ENCODE measurements at places on chromosomes 7 and 10. TPM values are rescaled to one million over a fixed set of nuclear protein-coding genes. Genes with fewer than 3 reads are reported as not detected.
A peak's percentile ranks its signal among the peaks of the same experiment; 100 is the strongest.

PAX4 gene
- total RNA-seq = not detected

NPY4R gene
- total RNA-seq = not detected

ZNF503 gene
- 83.7 TPM for total RNA-seq

RASA4 gene
- 62.2 TPM for total RNA-seq

- no peak for ATAC-seq
Observed at GRCh38 chr10:111481261-111481826, 404.5 kb downstream of the ADRA2A start.

GRCh38 chr7:3867863-3868262 lies 566.8 kb downstream of the SDK1 start:
- peak; percentile 81 for ATAC-seq

GRCh38 chr10:127911218-127911866 lies 4.4 kb downstream of the PTPRE start:
- ATAC-seq = no peak

DNA sequence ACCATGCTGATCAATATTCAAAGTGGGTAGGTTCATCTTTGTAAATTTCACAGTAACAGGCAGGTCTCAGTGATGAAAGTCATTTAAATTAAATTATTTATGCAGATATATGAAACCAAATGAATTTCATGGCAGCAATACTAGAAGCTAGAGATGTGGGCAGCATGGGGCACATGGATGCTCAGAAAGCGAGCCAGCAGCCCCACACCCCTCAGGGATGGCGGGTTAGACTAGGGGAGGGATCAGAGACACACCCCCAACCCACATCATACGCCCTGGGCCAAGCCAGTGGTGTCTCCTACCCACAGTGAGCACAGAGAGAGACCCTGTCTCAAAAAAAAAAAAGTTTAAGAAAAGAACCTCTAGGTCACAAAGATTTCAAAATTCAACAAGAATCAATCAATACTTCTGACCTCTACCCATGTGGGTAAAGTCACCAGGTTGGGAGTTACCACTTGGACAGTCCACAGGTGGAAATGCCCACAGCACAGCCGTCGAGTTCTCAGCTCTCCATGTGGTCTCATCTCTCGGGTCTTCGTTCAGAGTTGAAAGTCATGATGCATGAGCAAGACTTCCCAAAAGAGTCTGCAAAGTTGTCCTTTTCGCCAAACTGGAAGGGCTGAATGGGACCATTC lies 79.3 kb upstream of the PPP2R2D start:
- ATAC-seq = no peak

All from gastroesophageal sphincter (tissue), 4 donors.